GM12878 (cell line): ENCODE measurements at places on chromosomes 3 and 15. TPM values are rescaled to one million over a fixed set of nuclear protein-coding genes. Genes with fewer than 3 reads are reported as not detected.

CLEC3B gene
- 0.23 TPM in 1 of 2 replicates, not detected in the other for total RNA-seq

GOLGA8M gene
- not detected in 2 replicates for total RNA-seq

ZNF620 gene
- 2.9 and 3.4 TPM in 2 replicates for total RNA-seq

FBXO40 gene
- not detected in 2 replicates for total RNA-seq

EXD1 gene
- total RNA-seq: not detected in 2 replicates

GAP43 gene
- not detected in 2 replicates for total RNA-seq

TUSC7 gene
- not detected in 2 replicates for total RNA-seq

MOBP gene
- total RNA-seq: 0.08 TPM in 1 of 2 replicates, not detected in the other
